Activated naive CD8-positive, alpha-beta T cell treated with anti-CD3 and anti-CD28 coated beads for 36 hours (primary cell): ENCODE measurements at places on chromosomes 12 and 14. TPM values are rescaled to one million over a fixed set of nuclear protein-coding genes. Genes with fewer than 3 reads are reported as not detected.

Gene KERA
- total RNA-seq = not detected

Gene EIF2S3B
- total RNA-seq = 2.4 TPM

Gene KRT82
- not detected for total RNA-seq

Gene SLC7A7
- 1.0 TPM for total RNA-seq

Gene RNU4-1
- total RNA-seq = 829 TPM

Gene SLCO1B1
- total RNA-seq = not detected

Gene LGR5
- total RNA-seq = not detected

DNA sequence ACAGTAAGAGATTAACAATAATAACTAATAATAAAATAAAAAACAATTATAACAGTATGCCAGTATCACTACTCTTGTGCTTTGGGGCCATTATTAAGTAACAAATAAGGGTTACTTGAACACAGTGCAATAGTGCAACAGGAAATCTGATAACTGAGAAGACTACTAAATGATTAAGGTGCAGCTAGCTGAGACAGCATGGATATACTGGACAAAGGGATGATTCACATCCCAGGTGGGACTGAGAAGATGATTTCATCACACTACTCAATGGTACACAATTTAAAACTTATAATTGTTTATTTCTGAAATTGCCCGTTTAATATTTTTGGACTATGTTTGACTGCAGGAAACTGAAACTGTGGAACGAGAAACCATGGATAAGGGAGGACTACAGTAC, 168.6 kb upstream of the ABCD2 start:
- no peak for DNase-seq

GRCh38 chr12:14868916-14869506, 16.6 kb downstream of the MGP start:
- DNase-seq = no peak

GRCh38 chr12:130494736-130495135, 157.0 kb downstream of the PIWIL1 start:
- no peak for DNase-seq
